ENCODE measurements at places on chromosomes 6 and 20.

- DNase-seq: no peak
These were observed 63.4 kb downstream of the PLG start for GRCh38 chr6:160765412-160765811.

GRCh38 chr6:163180874-163181541 is 233.5 kb upstream of the QKI start:
- DNase-seq: no peak

DNA sequence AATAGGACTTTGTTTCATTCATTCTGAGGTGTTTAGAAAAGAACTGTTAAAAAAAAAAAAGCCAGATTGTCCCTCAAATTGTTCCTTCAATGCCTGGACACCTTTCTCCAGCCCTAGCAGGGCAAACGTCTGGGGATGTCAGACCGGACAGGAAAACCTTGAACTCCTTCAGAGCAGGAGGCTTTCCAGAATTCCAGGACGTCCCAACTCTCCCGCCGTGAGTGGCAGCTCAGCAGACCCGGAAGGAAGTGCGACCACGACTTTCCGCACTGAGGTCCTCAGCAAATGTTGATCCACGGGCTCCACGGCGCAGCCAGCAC is 139.1 kb downstream of the DLL1 start:
- no peak for DNase-seq

DNA sequence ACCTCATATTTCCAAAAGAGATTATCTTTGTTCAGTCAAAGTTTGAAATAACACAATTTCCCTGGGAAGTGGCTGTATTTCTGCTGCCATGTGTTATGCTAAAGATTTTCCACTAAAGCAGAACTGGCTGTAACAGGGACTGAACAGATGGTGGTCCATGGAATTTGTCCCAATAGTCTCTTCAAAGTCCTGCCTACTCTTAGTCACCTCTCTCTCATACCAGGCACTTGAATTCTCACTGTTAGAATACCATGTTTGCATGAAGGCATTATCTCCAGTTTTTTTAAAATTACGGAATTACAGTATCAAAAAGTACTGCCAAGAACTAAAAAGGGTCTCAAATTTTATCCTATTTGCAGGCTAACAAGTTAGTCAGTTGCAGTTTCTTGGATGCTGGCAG is 105.0 kb upstream of the HDDC2 start:
- no peak for DNase-seq

DNA sequence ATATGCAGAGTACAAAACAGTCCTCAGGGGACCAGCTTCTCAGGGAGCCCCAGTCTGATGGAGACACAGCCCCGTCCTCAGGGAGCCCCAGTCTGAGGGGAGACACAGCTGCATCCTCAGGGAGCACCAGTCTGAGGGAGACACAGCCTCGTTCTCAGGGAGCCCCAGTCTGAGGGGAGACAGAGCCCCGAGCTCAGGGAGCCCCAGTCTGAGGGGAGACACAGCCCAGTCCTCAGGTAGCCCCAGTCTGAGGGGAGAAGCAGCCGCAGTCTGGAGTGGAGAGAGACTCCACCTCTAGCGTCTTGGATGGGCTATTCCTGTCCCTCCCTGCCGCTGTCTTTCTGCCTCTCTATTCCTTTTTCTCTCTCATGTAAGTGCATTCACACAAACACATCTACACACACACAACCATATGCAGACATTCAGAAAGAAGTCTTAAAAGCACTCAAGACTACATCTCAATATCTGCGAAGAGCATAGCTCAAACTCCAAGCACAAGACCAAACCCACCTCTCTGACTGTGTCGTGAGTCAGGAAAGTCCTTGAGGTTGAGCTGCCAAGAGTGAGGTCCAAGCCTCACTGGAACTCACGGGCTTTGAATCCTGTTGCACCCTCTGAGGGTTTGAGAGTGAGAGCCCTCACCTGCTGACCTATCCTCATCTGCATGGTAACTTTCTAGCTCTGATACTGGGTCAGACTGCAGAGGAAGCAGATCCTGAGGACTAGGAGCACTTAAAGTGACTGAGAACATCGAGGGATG is 53.1 kb upstream of the SAYSD1 start:
- no peak for DNase-seq

All from stimulated activated CD4-positive, alpha-beta T cell treated with anti-CD3 and anti-CD28 coated beads, Interleukin-1b, Interleukin-23, amount 100 ng/mL, for 24 hours (primary cell).